ENCODE measurements at places on chromosomes 5 and 9. TPM values are rescaled to one million over a fixed set of nuclear protein-coding genes. Genes with fewer than 3 reads are reported as not detected.

- no peak for DNase-seq
Measured at GRCh38 chr5:78574131-78574673, 74.4 kb downstream of the LHFPL2 start.

GRCh38 chr5:149400304-149400703 lies 21.2 kb upstream of the IL17B start:
- DNase-seq: no peak

DNA sequence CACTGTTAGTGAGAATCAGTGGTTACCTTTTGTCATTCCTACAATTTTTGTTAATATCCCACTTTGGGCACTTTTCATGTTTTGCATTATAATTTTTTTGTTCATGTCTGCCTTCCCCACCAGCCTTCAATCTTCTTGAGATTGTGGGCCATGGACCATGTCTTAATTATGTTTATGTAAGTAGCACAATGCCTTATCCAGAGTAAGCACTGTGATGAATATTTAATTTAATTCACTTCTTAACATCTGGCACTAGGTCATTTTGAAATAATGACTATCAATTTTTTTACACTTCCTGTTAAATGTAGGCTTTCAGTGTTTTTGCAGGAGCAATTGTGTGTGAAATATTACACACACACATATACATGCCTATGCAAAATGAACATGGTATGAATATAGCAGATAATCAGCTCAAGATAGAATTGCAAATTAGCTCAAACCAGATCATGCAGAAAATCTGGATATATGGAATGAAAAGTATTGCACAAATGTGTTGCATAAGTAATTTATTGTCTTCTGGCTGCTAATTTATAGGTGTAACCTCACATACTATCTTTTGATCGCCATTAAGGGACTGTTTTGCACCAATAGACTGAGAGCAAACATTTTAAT lies 5.3 kb upstream of the SHOC1 start:
- DNase-seq: no peak

DNA sequence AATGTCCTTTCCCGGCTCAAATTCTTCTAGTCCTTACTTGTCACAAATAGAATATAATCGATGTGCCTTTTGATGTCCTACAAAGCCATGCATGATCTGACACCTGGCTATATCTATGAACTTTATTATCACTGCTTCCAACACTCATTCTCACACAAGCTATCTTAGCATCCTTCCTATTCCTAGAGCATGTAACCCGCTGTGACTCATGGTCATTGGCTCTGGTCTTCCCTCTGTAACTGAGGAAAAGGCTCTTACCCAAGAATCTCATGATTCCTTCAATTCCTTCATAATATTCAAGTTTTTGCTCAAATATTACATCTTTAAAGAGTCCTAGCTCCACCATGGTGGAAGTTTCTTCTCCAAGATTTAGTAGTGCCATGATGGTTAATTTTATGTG lies 480.0 kb upstream of the PAPPA start:
- peak; percentile 85 for DNase-seq

PHYHD1 gene
- not detected for total RNA-seq

DNA sequence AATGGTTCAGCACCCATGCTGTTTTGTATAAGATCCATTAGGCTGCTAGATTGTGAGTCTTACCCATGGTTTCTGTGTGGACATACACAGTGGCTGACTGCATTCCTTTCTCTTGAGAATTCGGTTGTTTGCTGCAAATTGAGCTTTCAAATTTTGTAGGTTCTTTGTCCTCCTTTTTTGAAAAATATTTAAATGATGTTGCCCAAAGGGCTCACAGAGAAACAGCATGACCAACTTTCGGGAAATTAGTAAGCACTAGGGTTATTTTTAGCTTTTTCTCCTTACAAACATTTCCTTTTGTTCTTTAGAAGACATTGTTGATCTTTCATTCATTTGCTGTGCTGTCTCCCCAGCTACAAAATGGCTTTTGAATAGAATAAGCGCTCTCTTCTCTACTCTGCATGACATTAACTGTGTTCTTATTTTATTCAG lies 79.4 kb downstream of the NLN start:
- DNase-seq: no peak

DNA sequence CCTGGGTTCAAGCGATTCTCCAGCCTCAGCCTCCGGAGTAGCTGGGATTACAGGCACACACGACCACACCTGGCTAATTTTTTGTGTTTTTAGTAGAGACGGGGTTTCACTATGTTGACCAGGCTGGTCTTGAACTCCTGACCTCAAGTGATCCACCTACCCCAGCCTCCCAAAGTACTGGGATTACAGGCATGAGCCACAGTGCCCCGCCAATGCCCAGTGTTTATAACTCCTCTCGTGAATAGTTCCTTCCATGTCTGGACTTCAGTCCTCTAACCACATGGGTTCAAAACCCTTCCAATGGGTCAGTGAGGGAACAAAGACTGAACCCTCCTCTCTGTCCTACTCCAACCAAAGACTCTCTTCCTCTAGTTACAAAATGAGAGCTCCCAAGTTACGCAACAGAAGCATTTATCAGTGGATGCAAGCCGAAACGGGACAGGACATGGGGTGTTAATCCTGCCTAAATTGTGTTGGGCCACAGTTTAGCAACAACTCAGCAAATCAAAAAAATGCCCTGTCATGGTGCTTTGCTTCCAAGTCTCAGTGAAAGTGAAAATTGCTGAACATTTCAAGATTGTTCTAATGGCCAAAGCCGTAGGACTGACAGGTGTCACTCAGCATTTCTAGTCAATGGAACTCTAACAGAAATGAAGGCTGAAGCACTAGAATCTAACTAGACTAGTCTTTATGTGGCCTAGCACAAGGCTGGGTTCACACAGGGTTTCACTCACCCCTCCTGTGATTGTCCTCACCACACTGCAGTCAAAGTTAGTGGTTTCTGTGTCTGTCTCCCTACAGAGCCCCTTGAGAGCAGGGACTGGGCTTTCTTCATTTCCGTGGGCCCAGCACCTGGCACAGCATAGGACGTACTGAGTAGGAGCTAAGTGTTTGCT lies 3.2 kb upstream of the TMEM245 start:
- no peak for DNase-seq

DNA sequence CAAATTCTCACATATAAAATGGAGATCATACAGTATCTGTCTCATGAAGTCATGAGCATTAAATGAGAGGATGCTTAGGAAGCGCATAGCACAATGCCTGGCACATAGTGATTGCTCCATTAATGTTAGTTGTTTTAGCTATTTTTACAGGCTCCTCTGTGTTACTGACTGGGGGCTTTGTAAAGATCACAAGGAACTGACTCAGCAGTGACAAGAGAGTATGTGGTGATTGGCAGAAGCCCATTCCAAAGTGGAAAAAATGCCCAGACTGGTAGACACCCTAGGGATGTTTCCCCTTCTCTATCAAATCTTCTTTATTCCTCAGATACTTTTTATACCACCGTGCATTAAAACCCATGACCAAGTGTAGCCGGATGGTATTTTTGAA lies 33.5 kb downstream of the ABLIM3 start:
- DNase-seq: peak; percentile 44

GRCh38 chr5:124394700-124395245 lies 351.7 kb downstream of the ZNF608 start:
- no peak for DNase-seq

GRCh38 chr5:137751869-137752491 lies 2.2 kb downstream of the HNRNPA0 start:
- peak; percentile 57 for DNase-seq

GRCh38 chr9:97525451-97525850 lies 24.0 kb downstream of the TMOD1 start:
- DNase-seq: peak; percentile 51

GRCh38 chr9:109872901-109873300 lies 92.9 kb downstream of the PALM2AKAP2 start:
- DNase-seq: no peak

PCDHB8 gene
- total RNA-seq: 8.3 TPM

All from Daoy (cell line).